Pancreas (tissue), 10 donors: ENCODE measurements at places on chromosomes 16 and 17. TPM values are rescaled to one million over a fixed set of nuclear protein-coding genes. Genes with fewer than 3 reads are reported as not detected.

The GOSR2 gene
- polyA plus RNA-seq = 20.1 TPM

- no peak for DNase-seq
These were observed 40.8 kb downstream of the METRNL start for GRCh38 chr17:83119987-83120864.

The MRPL45 gene
- polyA plus RNA-seq = 21.1 TPM

The RAB11FIP4 gene
- 10.4 TPM for polyA plus RNA-seq

DNA sequence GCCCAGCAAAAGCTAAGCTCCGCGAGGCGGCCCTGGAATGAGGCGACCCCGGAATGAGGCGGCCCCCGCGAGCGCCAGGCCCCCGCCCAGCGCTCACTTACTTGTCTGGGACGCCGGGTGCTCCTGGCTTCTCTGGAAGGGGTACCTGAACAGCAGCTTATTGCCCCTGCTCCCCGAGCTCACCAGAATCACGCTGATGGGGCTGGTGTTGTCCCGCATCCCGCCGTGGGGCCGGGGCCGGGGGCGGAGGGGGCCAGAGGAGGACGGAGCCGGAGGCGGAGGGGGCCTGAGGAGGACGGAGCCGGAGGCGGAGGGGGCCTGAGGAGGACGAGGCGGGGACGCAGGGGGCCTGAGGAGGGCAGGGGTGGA, 440 bp downstream of the NPRL3 start:
- peak; percentile 28 for DNase-seq

DNA sequence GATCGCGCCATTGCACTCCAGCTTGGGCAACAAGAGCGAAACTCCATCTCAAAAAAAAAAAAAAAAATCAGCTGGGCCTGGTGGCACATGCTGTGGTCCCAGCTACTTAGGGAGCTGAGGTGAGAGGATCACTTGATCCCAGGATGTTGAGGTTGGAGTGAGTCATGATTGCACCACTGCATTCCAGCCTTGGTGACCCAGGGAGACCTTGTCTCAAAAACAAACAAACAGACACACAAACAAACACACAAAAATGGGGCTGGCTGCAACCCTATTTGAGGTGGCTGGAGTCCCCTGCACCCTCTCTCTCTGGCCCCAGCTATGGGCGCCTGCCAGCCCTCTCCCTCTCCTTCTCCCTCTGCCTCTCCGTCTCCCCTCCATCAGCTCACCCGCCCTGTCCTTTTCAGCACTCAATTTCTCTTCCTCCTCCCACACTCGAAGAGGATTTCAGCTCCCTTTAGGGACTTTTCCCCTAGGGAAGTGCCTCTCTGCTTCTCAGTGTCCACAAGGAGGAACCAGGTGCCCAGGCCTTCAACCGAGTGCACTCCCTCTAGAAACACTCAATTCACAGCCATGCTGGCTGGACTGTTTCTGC, 17.5 kb upstream of the TFAP4 start:
- no peak for DNase-seq

- peak; percentile 76 for DNase-seq
These were observed at the start of gene TLCD1 for GRCh38 chr17:28726226-28726626. Gene TLCD1 (minus strand): TSS chr17:28726233. CDS start chr17:28726097, 136 bp downstream.

DNA sequence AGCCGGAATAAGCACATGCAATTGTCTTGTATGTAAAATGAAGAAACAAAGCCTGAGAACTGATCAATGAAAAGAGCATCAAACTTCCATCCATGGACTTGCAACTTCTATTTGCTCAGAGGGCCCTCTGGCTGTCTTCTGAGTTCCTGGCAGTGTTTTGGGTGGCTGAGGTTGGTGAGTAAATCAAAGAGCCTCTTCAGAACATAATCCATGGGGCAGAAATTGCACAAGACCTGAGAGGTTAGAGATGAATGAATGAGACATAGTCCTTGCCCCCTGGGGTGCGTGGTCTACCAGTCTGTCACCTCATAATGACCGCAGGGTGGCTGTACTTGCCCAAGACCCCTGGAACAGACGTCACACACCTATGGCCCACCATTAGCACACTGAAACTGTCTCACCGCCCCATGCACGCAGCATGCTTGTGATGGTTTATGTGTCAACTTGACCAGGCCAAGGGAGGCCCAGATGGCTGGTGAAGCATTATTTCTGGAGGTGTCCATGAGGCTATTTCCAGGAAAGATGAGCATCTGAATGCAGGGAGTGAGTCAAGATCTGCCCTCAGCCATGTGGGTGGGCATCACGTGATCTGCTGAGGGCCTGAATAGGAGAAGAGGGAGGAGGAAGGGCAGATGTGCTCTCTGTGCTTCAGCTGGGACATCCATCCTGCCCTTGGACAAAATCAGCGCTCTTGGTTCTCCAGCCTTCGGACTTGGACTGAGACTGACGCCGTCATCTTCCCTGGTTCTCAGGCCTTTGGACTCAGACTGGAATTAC, 8.3 kb downstream of the PIK3R6 start:
- DNase-seq = no peak

DNA sequence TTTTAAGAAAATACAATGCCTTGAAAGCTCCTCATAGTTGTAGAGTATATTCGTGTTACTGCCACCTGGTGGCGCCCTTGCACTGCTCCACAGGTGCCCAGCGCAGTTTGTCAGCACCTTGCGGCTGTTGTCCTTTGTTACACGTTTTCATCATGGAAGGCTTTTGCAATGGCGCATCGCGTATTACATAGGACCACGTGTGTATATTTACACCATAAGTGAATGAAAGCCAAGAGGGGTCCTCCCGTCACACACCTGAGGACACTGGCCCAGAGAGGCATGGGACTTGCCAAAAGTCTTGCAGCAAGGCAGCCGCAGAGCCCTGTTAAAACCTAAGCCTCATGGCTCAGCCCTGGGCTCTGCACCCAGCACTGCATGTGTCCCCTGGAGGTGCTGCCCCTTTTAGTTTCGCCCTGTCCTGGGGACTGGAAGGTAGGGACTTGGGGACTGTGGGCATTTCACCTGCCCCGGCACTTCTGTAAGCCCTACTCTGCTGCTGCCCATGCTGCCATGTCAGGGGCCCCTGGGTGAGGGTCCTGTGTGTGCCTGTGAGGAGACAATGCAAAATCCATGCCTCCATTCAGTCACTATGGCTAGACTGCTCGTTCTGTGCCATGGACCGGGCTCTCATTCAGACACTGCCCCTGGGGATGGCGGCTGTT, 24.3 kb downstream of the POLR3E start:
- peak; percentile 80 for DNase-seq

- no peak for DNase-seq
These were observed 8.6 kb upstream of the TSPOAP1 start for GRCh38 chr17:58337210-58337599.

GRCh38 chr16:87966064-87966645, 14.9 kb downstream of the BANP start:
- no peak for DNase-seq

DNA sequence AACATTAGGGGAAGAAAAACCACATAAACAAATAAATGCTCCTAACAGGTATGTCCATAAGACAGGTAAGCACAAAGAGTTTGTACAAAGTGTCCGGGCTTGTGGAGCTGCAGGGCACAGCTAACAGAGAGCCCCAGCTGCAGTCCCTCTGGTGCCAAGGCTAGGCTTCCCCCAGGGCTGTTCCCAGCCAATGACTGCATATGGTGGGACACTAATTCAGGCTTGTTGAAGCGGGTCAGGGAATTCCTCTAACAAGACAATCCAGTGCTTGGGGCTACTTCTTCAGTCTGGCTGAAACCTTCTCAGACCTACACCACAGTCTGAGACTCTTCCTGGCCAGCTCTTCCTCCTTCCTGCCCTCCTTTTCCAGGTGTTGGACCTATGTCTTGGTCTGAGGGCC, 51.7 kb upstream of the ALDH3A1 start:
- no peak for DNase-seq

DNA sequence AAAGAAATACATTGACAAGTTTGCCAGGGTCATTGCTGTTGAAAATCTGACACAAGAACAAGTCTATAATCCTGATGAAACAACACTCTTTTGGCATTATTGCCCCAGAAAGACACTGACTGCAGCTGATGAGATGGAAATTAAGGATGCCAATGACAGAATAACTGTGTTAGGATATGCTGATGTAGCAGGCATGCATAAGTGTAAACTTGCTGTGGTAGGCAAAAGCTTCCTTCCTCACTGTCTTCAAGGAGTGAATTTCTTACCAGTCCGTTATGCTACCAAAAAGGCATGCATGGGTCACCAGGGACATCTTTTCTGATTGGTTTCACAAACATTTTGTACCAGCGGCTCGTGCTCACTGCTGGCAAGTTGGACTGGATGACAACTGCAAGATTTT, 10.5 kb downstream of the GDPD1 start:
- no peak for DNase-seq

The GPR139 gene
- not detected for polyA plus RNA-seq

DNA sequence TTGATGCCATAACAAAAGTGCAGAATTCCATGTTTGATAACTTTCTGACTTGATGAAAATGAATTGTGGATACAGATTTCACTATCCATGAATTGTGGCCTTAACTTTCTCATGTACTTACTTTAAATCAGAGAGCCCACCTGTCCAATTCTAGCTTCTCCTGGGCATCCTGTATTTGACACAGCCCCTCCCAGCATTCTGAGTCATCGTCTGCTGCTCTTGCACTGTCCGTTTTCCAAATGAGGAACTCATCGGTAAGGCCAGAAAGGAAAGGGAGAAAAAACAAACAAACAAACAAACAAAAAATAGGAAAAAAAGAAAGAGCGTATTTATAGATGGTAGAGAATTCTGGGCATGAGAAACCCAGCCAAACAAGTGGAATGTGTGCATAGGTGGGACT, 361.6 kb downstream of the WWOX start:
- DNase-seq = no peak

GRCh38 chr17:80800481-80801391, 190.9 kb upstream of the CHMP6 start:
- no peak for DNase-seq

DNA sequence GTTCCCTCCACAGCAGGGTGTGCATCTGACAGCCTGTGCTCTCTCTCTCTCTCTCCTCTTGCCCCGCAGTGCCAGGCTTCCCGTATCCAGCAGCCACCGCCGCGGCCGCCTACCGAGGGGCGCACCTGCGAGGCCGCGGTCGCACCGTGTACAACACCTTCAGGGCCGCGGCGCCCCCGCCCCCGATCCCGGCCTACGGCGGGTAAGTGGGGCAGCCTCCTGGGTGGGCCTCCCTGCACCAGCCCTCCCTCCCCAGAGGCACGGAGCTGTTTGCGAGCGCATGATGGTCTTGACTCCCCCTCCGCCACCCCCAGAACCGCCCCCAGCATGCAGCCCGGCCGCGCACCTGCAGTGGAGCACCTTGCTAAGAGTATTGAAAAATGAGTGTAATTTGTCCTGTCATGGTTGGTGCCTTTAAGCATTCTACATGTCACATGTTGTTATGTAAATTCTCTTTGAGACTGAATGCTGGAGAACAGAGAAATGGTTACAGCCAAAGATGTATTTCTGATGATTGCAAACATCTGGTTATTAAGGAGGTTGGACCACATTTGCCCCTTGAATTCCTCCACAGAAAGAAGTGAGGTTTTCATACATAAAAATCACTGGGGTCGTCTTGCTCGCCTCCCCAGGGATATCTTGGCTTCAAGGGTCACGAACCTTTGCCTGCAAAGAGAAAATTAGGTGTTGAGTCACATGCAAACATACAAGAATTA, 321.3 kb downstream of the RBFOX1 start:
- DNase-seq = no peak

- peak; percentile 37 for DNase-seq
These were observed 12.2 kb upstream of the METRNL start for GRCh38 chr17:83067071-83067717.

The WNT9B gene
- not detected for polyA plus RNA-seq

DNA sequence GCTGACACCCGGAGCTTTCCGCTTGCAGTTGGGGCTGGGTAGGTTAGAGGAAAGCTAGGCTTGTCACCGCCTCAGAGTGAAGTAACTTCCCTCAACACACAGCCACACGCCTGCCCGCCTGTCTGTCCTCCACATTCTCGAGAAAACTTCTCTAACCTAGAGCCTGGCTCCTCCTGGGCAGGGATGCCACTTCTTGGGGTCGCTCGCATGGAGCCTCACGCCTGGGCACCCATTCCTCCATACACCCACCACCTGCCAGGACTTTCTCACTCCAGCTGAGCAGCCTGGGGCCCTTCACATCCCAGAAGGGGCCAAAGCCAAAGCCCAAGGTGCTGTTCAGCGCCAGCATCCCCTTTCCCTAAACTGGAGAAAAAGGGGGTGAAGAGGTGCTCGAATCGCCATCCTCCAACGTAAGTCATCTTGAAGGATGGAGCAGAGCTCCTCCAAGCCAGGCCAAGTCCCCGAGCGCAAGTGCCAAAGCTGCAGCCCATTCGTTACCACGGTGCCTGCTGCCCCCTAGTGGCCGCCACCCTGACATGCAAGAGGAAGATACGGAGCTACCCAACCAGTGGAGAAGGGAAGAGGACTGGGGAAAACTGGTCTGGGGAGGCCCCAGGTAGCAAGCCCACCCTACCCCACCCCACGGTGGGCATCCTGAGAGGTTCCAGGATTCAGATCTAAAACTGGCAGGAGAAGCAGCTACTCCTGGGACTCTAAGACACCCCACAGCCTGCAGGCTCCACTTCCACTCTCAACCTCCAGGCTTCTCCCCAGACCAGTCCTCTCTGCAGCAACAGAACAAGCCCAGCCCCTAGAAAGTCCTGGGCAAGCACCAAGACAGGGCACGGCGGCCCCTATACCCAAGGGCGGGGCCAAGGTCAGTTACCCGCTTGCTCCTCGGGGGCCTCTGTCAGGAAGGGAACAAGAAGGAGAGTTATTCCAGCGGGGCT, 63.1 kb downstream of the MYO18A start:
- DNase-seq = peak; percentile 91

The SRCIN1 gene
- 30.3 TPM for polyA plus RNA-seq

The NR1D1 gene
- 11.0 TPM for polyA plus RNA-seq

DNA sequence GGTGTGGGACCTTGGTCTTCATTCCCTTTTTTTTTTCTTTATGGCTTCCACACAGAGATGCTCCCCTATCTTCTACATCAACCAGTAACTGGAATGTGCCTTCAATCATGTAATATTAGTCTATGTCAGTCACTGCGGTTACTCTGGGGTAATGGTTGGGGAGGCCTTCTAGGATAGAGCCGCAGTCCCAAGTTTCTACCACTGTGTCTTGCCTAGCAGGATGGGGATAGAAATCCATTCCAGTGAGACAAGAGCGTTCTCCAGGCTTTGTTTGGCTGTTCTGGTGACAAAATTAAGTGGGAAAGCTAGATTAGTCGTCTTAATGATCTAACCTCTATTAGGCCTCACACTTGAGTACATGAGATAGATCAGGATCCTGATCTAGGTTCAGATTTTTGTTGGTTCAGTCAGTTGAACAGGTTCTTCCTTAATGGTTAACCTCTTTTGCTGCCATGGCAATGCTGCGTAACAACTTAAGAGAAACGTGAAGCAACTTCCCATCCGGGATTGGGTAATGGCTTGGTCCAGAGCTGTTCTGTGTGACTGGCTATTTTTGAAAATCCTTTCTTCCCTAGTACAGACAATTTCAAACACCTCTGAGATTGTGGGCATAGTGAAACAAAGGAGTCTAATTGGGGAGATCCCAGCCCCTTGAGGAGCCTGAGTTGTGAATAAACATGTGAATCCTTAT, 8.7 kb downstream of the MSL1 start:
- no peak for DNase-seq

The MAP2K6 gene
- polyA plus RNA-seq = 6.2 TPM
